Colonic mucosa (tissue), 4 donors: ENCODE measurements at places on chromosomes 4 and X. TPM values are rescaled to one million over a fixed set of nuclear protein-coding genes. Genes with fewer than 3 reads are reported as not detected.

Gene MAGEB2
- not detected for total RNA-seq

GRCh38 chr4:76588274-76588673 is 153.2 kb downstream of the SHROOM3 start:
- DNase-seq, result no peak

GRCh38 chr4:120009731-120010130 is 56.9 kb downstream of the MAD2L1 start:
- no peak for DNase-seq

DNA sequence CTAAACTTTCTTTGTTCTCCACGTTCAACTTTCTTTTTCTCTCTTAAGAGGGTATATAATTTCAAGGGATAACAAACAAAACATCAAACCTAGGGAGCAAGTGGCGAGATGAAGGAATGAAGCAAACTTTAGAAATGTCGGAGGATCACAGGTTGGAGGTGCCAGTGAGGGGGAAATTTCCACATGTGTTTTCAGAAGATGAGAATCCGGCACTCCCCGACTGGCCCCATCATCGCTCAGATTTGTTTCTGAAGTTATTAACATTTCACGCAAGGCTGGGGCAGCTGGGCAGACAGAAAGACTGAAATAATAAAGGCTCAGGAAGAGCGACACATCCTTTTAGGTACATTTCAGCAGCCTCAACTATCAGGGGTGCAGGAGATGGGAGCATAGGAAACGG is 134.9 kb downstream of the SMIM20 start:
- no peak for DNase-seq

Gene OTC
- total RNA-seq, result 10.2 TPM

Gene PAGE1
- total RNA-seq, result not detected

DNA sequence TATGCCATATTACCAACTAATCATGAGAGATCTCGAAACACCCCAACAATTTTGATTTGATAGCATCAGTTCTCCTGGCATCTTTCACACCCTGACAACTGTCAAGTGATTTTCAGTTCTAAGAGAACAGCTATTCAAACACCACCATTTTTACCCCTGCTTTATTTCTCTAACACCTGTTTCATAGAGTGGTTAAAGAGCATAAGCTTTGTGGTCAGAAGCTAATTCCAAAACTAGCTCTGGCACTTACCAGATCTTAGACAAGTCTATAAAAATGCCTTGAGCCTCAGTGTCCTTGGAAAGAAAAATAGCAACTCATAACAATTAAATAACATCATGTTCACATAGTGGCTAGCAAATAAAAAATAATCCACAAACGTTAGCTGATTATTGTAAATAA is 17.9 kb downstream of the PPA2 start:
- DNase-seq, result no peak

GRCh38 chr4:165839615-165840333 is 33.3 kb upstream of the TLL1 start:
- DNase-seq, result no peak

DNA sequence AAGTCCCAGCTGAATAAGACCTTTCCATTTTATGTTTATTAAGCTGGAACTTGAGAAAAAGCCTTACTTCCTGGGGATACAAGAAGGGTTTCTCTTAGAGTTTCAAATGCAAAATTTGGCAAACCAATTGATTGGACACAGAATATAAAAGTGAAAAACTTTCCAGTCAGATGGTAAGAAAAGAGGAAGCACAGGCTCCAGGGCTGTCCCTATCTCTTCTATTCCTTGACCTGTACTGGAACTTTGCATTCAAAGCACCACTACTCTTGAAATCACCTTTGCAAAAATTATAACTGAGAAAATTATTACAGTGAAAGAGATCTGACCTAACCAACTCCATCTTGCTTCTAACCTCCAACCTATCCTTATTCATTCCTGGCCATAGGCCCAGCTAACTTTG is 11.7 kb downstream of the PROM1 start:
- DNase-seq, result no peak

- no peak for DNase-seq
These were observed 8.9 kb upstream of the PLXNB3 start for GRCh38 chrX:153755136-153755535.

Gene CSAG2
- not detected for total RNA-seq

Gene RGN
- total RNA-seq, result 0.89 TPM

DNA sequence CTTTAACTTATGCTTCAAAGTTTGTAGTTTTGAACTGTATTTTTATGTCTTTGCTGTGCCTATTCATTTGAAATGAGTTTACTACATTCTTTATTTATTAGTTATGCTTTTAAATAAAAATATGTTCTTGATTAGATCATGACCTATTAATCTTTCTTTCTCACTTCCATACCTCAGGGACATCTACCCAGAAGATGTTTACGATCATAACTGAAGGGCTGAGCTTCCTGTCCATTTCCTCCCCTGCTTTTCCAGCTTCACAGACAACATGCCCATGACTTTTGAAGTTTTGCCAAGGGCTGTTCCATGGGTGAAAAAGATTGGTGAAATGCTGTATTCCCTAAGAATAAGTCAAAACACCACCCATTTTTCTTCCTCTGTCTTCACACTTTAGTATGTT is 99.7 kb upstream of the DDIT4L start:
- DNase-seq, result no peak

Gene FGA
- 9.2 TPM for total RNA-seq

Gene TBX22
- not detected for total RNA-seq

- DNase-seq, result no peak
These were observed 28.8 kb downstream of the NKX6-1 start for GRCh38 chr4:84470204-84470785.

DNA sequence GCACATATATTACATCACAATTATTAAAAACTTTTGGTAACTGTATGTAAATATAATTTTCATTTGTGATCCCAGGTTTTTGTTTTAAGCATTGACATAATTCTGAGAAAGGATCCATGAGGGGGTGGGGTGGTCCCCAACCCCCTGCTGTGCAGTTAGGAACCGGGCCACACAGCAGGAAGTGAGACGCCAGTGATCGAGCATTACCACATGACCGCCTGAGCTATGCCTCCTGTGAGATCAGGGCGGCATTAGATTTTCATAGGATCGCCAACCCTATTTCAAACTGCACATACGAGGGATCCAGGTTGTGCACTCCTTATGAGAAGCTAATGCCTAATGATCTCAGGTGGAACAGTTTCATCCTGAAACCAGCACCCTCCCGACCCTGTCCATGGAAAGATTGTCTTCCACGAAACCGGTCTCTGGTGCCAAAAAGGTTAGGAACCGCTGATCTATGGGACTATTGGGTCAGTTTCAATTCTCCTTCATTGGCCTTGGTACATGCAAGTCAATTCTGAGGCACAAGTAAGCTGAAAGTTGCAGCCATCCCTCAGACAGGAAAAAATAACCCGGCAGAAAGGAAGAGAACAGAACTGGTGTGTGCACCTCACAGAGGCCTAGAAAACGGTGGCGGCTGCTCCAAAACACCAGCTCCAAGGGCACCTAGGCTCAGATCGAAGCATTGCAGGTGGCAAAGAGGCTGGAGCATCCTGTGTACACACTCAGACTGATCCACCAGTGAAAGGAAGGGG is 7.0 kb upstream of the TMSB4X start:
- no peak for DNase-seq

- no peak for DNase-seq
These were observed 110.3 kb upstream of the SCML1 start for GRCh38 chrX:17627026-17627425.
